ENCODE measurements at places on chromosomes 3 and 15.
A peak's percentile ranks its signal among the peaks of the same experiment; 100 is the strongest.

GRCh38 chr3:144109944-144110343 lies 138.3 kb downstream of the DIPK2A start:
- DNase-seq = no peak

- DNase-seq = no peak
Observed at GRCh38 chr15:53658827-53659555, 100.5 kb downstream of the WDR72 start.

GRCh38 chr3:136862617-136863322 lies 762 bp downstream of the NCK1 start:
- no peak for DNase-seq

DNA sequence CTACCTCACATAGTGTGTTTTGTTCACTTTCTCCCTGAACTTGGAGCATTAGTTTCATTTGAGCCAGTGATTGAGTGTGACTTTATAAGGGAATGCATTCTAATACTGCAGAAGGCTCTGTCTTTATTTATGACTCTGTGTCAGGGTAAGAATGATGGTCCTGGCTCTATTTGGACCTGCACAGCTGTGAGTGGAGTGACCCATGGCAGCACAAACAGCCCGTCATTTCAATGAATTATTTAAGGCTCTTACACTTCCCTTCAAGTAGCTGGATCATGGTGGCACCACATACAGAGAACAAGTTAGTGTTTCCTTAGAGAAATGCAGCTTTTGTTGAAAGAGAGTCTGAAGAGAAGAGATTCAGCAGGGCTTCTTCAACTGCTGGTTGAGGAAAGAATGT lies 16.4 kb downstream of the TMEM108 start:
- DNase-seq = no peak

- no peak for DNase-seq
Observed at GRCh38 chr15:89179966-89180875, 41.2 kb downstream of the RLBP1 start.

GRCh38 chr3:149442851-149443544 lies 31.5 kb upstream of the TM4SF4 start:
- no peak for DNase-seq

DNA sequence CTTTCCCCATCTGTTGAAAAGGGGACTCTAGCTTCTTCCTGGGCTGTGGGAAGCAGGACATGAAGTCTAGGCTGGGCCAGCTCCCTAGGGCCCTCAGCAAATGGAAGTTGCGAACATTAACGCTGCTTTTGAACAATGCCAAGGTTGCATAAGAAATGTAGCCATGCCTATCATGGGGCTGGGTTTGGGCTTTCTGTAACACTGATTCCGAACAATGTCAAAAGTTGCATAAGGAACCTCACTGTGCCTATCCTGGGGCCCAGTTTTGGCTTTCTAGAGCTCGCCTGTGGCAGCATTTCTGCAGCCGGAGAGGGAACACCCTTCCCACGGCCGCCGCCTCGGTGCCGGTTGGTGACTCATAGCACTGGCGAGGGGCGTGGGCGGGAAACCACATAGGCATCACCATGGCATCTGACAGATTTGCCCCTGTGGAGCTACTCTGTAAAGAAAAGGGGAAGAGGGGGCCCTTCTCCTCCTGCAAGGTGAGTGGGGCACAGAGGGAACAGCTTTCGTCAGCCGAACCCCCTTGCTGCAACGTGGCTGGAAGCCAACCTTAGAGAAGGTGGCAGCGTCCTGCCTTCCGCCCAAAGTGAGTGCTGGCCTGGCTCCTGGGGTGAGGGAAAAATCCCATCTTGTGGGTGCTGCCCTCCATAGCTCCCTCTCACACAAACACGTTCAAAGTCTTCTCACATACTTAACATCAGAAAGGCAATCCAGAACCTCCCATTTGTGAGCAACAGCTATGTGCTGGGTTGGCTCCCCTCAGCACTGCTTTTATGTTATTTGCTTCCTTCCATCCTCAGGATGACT lies 46.6 kb upstream of the ATP2B2 start:
- DNase-seq = peak; percentile 84

DNA sequence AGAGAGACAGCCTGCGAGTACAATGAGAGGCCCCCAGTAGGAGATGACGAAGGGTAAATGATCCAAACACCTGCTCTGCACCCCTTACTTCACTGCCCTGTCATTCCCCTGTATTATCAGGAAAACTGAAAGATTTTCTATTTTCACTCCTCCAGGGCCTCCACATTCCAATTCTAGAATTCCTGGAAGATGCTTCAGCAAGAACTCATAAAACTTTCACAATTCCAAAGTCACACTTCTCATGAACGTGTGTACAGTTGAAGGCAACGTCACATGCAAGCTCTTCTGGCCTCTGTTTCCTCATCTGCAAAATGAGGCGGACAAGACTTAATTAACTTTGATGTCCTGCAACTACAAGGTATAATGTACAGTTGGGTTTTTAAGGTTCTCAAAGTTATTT lies 62.8 kb upstream of the SPATA12 start:
- DNase-seq = no peak

GRCh38 chr3:24495326-24495994 lies 810 bp upstream of the THRB start:
- peak; percentile 72 for DNase-seq

GRCh38 chr15:63896336-63897115 lies 62.8 kb upstream of the HERC1 start:
- DNase-seq = no peak

DNA sequence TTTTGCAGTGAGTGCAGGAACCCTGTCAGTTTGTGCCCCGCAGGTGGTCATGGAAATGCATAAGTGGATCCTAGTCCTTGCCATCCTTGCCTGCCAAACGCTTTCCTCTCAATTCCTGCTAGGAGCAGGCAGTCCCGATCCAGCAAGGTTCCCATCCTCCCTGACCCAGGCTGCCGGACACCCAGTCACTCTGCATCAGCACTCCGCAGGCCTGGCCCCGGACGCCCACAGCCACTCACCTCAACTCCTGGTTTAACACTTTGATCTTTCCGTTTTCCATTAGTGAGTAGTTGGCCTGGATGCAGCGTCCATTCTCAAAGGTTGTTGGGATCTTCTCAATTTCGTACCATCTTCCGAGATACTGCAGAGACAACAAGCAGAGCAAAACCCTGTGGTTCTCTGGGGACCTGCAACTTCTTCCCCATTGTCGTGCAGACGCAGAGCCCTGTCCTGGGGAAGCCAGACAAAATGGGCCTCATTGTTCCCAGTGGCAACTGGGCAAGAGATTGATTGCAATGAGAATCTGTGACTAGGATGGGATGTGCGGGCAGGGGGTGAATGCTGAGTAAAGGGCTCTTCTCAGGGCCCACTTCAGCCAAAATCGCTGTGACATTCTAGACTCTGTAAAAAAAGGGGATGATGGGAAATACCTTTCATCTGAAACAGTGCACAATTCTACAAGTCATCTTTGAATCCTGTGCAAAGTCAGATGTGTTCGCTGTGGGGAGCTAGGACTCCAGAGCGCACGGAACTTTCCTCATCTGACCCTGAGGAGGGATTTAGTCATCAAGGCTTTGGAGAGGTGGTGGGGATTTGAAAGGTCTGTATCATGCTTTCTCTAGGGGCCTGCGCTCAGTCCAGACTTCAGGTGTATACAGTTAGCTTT lies 9.9 kb downstream of the APOD start:
- no peak for DNase-seq

DNA sequence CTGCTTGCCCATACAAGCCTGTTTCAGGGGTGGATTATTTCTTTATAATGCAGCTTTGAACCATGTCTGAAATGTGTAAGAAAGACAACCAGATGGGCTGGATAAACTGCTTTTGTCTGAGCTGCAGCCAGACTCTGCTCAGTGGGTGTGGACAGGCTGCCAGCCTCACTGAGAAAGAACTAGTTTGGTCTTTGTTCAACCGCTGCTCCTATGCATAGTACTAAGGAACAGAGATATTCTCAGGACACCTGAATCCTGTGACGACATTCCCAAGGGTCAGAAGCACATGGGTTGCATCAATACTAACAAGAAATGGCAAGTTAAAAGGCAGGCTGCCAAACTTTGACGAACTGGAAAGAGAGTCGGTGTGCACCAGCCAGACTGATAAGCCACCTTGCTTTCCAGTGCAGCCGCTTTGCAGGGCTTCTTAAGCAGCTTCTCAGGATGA lies 57.2 kb downstream of the PLD1 start:
- no peak for DNase-seq

- no peak for DNase-seq
Observed at GRCh38 chr15:52068004-52068615, 44.5 kb downstream of the BCL2L10 start.

DNA sequence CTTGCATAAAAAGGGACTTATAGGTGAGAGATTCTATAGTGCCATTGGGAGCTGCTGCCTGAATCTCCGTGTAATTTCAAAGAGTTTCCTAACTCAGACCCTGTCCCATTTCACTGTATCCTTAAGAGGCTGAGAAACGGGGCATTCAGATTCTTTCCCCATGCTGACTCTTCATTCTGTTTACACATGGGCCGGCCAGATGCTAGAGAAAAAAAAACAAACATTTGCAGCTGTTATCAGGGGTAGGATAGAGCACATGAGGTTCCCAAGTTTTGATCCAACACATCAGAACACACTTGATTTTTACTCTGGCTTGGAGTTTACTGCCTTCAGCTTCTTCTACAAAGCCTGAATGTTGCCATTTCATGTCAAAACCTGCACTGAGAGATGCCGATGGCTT lies 215.9 kb upstream of the TPRG1 start:
- no peak for DNase-seq

DNA sequence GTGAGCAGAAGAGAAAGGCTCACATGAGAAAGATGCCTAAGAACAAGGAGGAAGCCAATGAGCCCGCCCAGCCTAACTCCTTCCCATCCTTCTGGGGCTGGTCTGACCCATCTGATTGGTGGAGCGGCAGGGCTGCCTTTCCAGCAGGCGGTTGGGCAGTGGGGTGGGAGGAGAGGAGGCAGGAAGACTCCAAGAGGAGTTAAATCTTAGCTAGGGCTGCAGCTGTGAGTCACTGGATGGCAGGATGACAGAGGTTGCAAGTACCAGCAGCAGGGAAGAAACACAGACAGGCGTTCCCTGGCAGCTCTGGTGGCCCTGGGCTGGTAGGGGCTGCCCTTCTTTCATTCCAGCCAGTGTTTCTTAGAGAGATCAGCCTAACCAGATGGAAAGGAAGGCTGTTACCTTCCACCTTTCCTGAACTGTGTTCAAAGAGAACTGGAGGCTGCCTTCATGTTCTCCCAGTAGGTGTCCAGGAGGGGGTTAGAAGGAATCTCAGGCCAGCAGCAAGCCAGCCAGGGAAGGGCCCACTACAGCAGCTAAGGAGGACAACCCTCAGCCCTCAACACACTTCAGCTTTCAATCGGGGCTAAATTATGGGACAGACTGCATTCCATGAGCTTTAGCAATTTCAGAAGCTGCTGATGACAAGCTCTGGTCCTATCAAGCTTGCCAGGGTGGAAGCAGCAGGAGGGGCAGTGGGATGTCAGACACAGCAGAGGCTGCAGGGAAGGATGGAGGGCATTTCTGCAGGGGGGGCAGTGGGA lies 50.3 kb downstream of the CHSY1 start:
- peak; percentile 37 for DNase-seq

GRCh38 chr3:16362770-16363169 lies 97.8 kb downstream of the OXNAD1 start:
- no peak for DNase-seq

GRCh38 chr3:105351821-105352220 lies 14.9 kb upstream of the ALCAM start:
- no peak for DNase-seq

DNA sequence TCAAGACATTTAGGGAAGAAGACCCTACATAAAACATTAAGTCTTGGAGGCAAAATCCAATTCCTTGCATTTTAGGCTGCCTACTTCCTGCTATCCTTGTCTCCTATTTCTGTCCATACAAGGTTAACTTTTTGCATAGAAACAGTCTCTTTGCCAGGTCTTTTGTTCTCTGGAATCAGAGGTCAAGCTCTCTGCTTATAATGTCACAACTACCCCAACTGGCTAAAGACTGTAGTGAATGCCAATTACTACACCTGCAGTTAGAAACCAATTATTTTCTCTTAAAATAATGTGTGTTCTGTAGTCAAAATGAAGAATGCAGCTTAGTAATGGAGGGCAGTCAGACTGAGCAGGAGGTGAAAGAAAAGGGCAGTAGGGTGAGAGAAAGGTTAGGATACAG lies 856.2 kb downstream of the TUSC7 start:
- DNase-seq = no peak

DNA sequence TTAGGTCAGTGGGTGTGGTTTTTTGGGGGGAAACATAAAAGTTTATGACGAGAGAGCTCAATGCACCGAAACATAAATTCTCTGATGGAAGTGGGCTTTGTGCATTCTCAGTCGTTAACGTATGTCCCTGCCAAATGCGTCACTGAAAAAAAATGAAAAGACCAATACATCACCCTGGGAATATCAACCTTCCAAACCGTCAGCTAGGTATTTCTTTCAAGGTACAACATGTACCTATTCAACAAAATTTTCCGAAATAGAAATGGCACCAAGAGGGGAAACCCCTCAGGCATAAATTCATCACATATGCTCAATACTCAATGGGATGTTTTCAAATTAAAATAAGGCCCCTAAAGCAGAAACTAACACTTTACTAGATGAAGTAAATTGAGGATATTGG lies 266.6 kb upstream of the SUCLG2 start:
- DNase-seq = no peak

DNA sequence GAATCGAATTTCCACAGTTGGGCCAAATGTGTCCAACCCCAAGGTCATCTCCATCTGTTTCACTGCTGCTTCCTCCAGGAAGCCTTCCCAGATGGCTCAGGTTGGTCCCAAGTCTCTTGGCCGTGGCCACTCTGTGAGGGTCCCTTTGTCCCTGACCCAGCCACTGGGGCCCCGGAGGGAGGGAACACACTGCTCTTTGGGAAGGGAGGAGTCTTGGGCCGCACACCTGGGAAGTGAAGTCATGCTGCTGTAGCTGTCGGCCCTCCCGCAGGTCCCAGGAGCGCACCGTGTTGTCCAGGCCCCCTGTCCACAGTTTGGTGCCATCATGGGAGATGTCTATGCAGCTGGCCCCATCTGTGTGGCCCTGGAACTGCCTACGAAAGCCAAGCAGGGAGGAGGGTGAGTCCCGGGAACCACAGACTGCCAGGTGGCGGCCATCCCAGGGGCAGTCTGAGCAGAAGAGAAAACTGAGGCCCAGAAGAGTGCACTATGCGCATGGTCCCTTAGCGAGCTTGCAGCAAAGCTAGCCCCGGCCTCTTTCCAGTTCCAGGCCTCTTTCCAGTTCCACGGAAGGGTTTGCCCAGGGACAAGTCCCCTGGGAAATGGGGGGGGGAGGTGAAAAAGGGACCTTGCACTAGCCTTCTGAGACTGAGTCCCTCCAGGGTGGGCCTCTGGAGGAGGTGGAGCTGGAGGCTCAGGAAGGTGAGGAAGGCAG lies 44.6 kb downstream of the TLE3 start:
- DNase-seq = peak; percentile 48

- no peak for DNase-seq
Observed at GRCh38 chr15:85685356-85685755, 109.4 kb downstream of the KLHL25 start.

- no peak for DNase-seq
Observed at GRCh38 chr3:192675958-192676649, 51.2 kb downstream of the FGF12 start.
